ENCODE measurements at places on chromosomes 16 and 17. TPM values are rescaled to one million over a fixed set of nuclear protein-coding genes. Genes with fewer than 3 reads are reported as not detected.

GAS2L2 gene
- 0.08 TPM for total RNA-seq

GALR2 gene
- total RNA-seq: not detected

SDR42E1 gene
- total RNA-seq: 0.08 TPM

TUBD1 gene
- 2.5 TPM for total RNA-seq

VAT1 gene
- 934 TPM for total RNA-seq

SLC5A10 gene
- total RNA-seq: under 0.01 TPM

MSL1 gene
- total RNA-seq: 26.5 TPM

ZNF319 gene
- 2.3 TPM for total RNA-seq

NTN1 gene
- total RNA-seq: 0.08 TPM

TAC4 gene
- not detected for total RNA-seq

TEX19 gene
- not detected for total RNA-seq

C17orf67 gene
- 0.68 TPM for total RNA-seq

MYOCD gene
- 1.2 TPM for total RNA-seq

TSNAXIP1 gene
- total RNA-seq: 1.9 TPM

PARD6A gene
- total RNA-seq: 0.60 TPM

NFE2L1 gene
- 81.2 TPM for total RNA-seq

ZG16B gene
- 2.1 TPM for total RNA-seq

P2RX5 gene
- 0.38 TPM for total RNA-seq

SLFN12 gene
- total RNA-seq: 35.1 TPM

SCNN1B gene
- total RNA-seq: not detected

TP53TG3B gene
- 0.08 TPM for total RNA-seq

GUCY2D gene
- total RNA-seq: not detected

WNT3 gene
- total RNA-seq: 0.59 TPM

NACA2 gene
- not detected for total RNA-seq

CCDC102A gene
- 19.5 TPM for total RNA-seq

MYH3 gene
- total RNA-seq: 0.30 TPM

GRIN2A gene
- total RNA-seq: under 0.01 TPM

ZNF205 gene
- 14.8 TPM for total RNA-seq

KCNH4 gene
- 0.12 TPM for total RNA-seq

LAT gene
- 0.23 TPM for total RNA-seq

LRRC75A gene
- total RNA-seq: 0.82 TPM

PPP1R9B gene
- total RNA-seq: 54.1 TPM

KCNJ18 gene
- not detected for total RNA-seq

SULT1A1 gene
- total RNA-seq: 5.0 TPM

SLC9A5 gene
- 1.5 TPM for total RNA-seq

TBC1D3D gene
- 0.12 TPM for total RNA-seq

GAST gene
- total RNA-seq: not detected

TERB1 gene
- 0.08 TPM for total RNA-seq

KRT20 gene
- not detected for total RNA-seq

NPIPA3 gene
- total RNA-seq: 1.2 TPM

SPG7 gene
- total RNA-seq: 127 TPM

HIGD1B gene
- not detected for total RNA-seq

SMARCD2 gene
- 75.8 TPM for total RNA-seq

All from smooth muscle cell of the coronary artery (primary cell).